Muscle of leg (tissue), 16 donors: ENCODE measurements at places on chromosomes 16 and 17. TPM values are rescaled to one million over a fixed set of nuclear protein-coding genes. Genes with fewer than 3 reads are reported as not detected.

Gene SP2
- 2.0 TPM for total RNA-seq

Gene POLR3E
- 29.7 TPM for total RNA-seq

Gene BCO1
- not detected for total RNA-seq

Gene TRIM25
- total RNA-seq, result 7.0 TPM

Gene KRT20
- not detected for total RNA-seq

Gene SULT1A2
- 0.58 TPM for total RNA-seq

Gene SENP3
- 34.5 TPM for total RNA-seq

Gene KRT13
- 0.13 TPM for total RNA-seq

Gene MRPL27
- 81.5 TPM for total RNA-seq

Gene ABCC3
- total RNA-seq, result 0.27 TPM

Gene HLF
- total RNA-seq, result 5.9 TPM

Gene SERPINF2
- total RNA-seq, result 0.58 TPM

Gene ZNF785
- total RNA-seq, result 9.7 TPM

Gene PSMB3
- total RNA-seq, result 159 TPM
